ENCODE measurements at places on chromosomes 4 and X. TPM values are rescaled to one million over a fixed set of nuclear protein-coding genes. Genes with fewer than 3 reads are reported as not detected.

- no peak for DNase-seq
Observed at GRCh38 chr4:123291329-123291728, 105.3 kb upstream of the SPRY1 start.

Gene REELD1
- total RNA-seq: 0.05 TPM

- no peak for DNase-seq
Observed at GRCh38 chr4:6909970-6910339, 329 bp downstream of the TBC1D14 start.

GRCh38 chrX:118545510-118545909 is 49.9 kb downstream of the DOCK11 start:
- no peak for DNase-seq

Gene DSPP
- not detected for total RNA-seq

Gene ZNF732
- total RNA-seq: not detected

All from SJSA1 (cell line).